ENCODE measurements at places on chromosomes 2 and 18.

GRCh38 chr2:233202531-233202944 is 48.9 kb upstream of the ATG16L1 start:
- DNase-seq = no peak

GRCh38 chr2:36695746-36696415 is 626 bp upstream of the VIT start:
- no peak for DNase-seq

DNA sequence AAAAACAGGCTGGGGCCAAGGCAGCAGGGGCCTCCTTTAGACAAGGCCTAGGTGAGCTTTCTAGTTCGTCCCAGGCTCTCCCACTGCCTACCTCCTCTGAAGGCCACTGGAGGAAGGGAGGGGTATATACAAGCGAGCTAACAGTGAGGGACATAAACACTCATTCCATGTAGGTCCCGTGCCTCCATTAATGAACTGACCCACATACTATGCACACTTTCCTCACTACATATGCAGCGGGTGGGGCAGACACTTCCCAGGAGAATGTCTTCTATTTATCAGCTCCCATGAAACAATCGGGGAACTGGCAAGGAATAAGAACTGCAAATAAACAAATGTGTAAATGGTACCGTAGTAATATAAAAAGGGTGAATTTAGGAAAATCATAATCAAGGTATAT is 336.5 kb downstream of the NBAS start:
- no peak for DNase-seq

DNA sequence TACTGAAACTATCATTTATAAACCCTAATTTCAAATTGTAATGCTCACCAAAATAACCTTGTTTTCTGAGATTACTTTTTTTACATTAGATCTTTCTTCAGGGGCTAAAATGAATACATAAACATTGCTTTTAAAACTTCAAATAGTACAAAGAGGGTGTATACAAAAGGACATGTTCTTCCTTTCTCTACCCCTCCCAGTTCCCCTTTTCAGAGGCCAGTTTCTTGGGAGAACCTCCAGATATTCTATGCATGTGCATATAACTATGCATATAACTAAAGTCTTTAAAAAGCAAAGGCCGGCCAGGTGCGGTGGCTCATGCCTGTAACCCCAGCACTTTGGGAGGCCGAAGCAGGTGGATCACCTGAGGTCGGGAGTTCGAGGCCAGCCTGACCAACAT is 10.6 kb upstream of the FAM117B start:
- no peak for DNase-seq

GRCh38 chr18:38759457-38759856 is 1193.9 kb upstream of the CELF4 start:
- no peak for DNase-seq

DNA sequence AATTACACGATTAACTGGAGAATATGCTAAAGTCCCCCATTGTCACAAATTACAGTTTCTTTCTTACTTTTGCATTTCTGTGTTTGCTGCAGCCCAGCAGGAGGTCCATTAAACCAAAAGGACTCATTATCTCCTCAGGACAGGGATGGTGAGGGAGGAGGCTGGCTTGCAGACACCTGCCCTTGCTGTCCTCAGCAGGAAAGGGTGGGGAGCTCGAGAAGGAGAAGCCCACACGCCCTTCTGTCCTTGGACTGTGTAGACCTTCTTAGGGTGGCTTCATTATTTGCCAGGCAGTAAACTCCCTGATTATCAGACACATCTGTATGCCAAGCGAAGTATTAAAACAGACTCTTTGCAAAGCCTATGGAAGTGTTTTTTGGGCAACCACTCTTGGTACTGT is 196.0 kb downstream of the LDLRAD4 start:
- no peak for DNase-seq

- no peak for DNase-seq
Observed at GRCh38 chr18:75545189-75545588, 117.7 kb upstream of the SMIM21 start.

DNA sequence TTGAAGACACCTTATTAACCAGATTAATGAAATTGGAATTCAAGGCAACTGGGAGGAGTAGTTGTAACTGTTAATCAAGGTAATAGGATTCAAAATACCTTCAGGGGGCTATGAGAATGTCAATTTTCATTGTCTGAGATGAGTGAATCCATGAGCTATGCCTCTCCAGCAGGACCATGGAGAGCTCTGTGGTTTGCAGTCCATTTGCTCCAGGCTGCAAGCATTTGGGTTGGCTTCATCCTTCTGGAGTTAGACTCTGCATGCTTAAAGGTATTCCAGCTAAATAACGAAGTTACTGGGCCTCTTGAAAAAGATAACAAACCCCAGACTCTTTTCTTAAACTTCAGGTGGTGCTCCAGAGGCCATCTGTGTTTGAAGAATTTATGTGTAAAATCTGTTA is 207.1 kb upstream of the SLC8A1 start:
- DNase-seq = no peak

Data from stimulated activated CD8-positive, alpha-beta memory T cell treated with anti-CD3 and anti-CD28 coated beads, Interleukin-2, amount 100 ng/mL, for 48 hours (primary cell).